CD4-positive, alpha-beta T cell treated with Interleukin-4 for 1 hour (primary cell): ENCODE measurements at places on chromosomes 7 and 10.

GRCh38 chr10:132407243-132407746 is 10.3 kb downstream of the PWWP2B start:
- DNase-seq: no peak

GRCh38 chr10:120838941-120839340 is 12.2 kb upstream of the WDR11 start:
- DNase-seq: no peak

DNA sequence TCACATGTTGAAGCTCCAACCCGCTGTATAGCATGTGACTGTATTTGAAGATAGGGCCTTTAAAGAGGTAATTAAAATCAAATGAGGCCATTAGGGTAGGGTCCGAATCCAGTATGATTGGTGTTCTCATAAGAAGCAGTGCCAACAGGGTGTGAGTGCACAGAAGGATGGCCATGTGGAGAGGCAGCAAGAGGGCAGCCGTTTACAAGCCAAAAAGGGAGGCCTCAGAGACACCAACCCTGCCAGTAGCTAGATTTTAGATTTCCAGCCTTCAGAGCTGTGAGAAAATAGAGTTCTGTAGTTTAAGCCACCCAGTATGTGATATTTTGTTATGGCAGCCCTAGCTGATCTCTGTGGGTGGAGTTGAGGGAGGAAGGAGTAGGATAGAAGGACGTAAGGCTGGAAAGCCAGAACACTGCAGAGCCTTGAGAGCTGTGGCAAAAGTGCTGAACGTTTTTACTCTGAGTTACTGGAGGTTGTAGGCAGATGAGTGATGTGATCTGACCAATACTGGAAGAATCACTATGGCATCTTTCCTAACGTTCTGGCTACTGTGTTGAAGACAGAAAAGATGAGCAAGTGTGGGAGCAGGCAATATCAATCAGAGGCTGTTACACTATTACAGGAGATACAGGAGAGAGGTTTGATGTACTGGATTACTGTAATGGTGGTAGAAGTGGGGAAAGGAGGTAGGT is 334.9 kb downstream of the ELMO1 start:
- DNase-seq: no peak

DNA sequence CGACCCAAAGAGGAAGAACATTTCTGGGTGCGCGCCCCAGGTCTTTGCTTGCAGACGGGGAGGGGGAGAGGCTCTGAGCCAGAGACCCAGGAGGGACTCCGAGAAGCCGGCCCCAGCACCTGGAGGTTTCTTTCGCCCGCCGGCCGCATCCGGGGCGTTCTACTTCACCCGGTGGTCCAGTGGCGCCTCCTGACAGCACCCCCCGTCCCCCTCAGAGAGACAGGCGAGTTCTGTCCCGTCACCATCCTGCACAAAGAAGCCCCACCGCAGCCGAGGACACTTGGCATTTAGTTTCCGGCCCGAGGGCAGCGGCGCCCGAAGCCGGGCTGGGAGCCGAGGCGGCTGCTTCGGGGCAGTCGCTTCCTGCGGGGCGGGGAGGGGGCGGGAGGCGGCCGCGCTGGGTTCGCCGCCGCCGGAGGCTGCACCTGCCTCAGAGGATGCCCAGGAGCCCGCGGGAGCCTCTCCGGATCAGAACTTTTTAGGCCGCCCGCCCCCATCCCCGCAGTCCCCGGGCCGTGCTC is at the start of gene TMEM178B:
TMEM178B (plus strand) TSS at position 424 of the 521 bp plus-strand sequence.
- DNase-seq: no peak
